ENCODE measurements at places on chromosomes 7 and 10.
A peak's percentile ranks its signal among the peaks of the same experiment; 100 is the strongest.

DNA sequence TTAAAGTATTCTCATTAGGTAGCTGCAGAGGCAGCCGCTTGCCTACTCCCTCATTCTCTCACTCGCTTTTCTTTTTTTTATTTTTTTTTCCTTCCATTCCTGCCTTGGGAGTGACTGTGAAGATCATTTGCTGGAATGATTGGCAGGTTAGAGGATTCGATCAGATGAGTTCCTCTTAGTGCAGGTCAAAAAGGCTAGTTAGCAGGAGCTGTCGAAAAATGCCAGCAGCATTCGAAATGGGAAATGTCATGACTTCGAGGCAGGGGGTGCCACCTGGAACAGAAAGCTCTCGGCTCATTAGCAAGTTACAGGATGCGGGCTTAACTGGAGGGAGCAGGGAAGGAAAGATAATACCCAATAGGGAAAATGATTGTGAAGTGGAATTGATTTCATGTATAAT lies 137.5 kb upstream of the FZD1 start:
- no peak for DNase-seq

- peak; percentile 24 for DNase-seq
Observed at GRCh38 chr7:123432601-123433000, 101.8 kb downstream of the IQUB start.

DNA sequence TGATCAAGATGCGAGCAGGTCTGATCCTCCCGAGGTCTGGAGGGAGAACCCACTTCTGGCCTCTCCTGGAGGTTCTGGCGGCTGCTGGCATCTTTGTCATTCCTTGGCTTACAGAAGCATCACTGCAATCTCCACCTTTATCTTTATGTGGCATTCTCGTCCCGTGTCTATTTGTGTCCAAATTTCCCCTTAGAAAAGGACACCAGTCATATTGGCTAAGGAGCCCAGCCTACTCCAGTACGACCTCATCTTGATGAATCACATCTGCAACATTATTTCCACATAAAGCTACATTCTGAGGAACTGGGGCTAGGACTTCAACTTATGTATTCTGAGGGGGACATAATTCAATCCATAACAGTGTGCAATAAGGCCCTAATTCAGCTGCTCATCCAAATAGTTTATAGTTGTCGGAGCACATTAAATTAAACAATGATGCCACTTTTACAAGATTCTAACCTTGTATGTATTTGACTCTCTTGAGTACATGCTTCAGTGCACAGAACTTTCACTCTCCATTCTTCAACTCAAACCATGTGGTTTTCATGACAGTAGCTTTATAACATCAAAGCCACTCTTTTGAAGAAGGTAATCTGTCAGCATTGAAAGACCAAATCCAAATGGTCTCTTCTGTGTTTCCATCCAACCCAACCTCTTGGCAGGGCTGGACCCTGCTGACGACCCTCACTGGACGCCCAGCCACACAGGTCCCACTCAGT lies 86.2 kb upstream of the DDC start:
- no peak for DNase-seq

GRCh38 chr7:69190763-69191162 lies 407.5 kb upstream of the AUTS2 start:
- no peak for DNase-seq

DNA sequence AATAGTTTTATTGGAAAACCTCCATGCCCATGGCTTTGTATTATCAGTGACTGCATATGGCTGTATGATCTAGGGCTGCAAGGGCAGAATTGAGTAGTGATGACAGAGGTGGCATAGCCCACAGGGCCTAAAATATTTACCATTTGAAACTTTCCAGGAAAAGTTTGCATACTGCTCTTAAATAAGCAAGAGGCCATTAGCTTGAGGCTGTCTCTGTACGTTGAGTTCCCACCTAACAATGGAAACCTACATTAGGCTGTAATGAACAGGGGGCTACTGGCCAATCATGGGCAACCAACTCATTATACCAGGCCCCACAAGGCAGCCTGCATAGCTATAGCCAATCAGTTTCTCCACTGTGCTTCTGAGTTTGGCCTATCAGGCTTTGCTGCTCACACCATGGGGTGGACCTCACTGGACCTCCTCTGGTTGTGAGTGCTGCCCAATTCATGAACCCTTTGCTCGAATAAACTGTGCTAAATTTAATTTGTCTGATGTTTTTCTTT lies 673 bp upstream of the ST8SIA6 start:
- DNase-seq: no peak

DNA sequence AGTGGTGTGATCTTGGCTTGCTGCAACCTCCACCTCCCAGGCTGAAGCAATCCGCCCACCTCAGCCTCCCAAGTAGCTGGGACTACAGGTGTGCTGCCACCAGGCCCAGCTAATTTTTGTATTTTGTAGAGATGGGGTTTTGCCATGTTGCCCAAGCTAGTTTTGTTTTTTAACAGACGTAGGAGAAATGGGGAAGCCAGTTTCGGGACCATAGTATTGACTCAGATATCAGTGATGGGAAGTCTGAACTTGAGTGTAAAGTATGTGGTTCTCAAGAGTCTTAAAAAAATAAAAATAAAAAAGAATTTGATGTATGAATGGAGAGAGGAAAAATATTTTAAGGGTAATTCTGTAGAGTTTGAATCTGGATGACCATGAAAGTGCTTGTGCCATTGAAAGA lies 34.2 kb downstream of the SP4 start:
- DNase-seq: no peak

DNA sequence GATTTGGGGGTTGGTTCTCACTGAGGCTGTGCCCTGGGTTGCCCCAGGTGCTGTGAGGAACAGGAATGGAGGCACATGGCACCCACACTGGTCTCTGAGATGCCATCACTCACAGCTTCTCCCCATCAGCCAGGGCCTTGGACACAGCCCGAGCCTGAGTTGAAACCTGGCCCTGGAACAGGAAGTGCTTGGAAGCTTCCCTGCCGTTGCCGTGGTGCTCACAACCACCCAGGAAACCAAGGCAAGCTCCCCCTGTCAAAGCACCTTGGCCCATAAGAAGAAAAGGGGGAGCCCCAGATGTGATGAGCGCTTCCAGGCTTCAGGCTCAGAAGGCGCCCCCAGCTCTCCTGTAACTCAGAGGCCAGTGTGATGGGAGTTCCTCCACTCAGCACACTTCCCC lies at the start of gene BTBD16:
BTBD16 (plus strand) TSS at position 221 of the 400 bp plus-strand sequence. CDS start 3,786 bp downstream, outside the sequence.
- DNase-seq: no peak

DNA sequence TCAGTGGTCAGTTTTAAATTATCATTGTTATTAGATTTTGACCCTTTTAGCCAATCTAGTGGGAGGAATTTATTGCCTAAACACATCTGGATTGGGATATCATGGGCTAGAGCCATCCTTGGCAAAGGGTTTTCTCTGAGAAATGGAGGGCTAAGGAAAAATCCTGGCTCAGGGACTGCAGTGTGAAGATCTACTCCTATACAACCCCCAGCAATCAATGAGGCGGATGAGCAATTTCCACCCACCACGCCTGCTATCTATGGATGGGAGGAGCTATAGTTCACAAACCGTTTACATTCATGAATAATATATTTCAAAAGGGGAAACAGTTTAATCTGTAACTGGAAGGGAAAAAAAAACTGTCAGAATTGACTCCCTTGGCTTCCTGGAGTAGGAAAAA lies 2.7 kb downstream of the CAV1 start:
- no peak for DNase-seq

- DNase-seq: no peak
Observed at GRCh38 chr7:77571801-77572200, 34.7 kb downstream of the PTPN12 start.

- no peak for DNase-seq
Observed at GRCh38 chr10:131980761-131981428, 828 bp downstream of the BNIP3 start.

All from NCI-H460 (cell line).